ENCODE measurements at places on chromosomes 4 and X.

GRCh38 chr4:2891294-2891693 is 47.6 kb downstream of the ADD1 start:
- no peak for DNase-seq

DNA sequence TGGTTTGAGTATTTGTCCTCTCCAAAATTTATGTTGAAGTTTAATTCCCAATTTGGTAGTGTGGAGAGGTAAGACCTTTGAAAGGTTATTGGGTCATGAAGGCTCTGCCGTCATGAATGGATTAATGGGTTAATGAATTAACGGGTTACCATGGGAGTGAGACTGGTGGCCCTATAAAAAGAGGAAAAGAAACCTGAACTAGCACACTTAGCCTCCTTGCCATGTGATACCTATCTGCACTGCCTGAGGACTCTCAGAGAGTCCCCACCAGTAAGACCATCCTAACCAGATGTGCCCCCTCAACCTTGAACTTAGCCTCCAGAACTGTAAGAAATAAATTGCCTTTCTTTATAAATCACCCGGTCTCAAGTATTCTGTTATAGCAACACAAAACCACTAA is 39.3 kb downstream of the PAGE1 start:
- no peak for DNase-seq

GRCh38 chr4:10164877-10165283 is 48.3 kb upstream of the WDR1 start:
- DNase-seq, result peak; percentile 38

DNA sequence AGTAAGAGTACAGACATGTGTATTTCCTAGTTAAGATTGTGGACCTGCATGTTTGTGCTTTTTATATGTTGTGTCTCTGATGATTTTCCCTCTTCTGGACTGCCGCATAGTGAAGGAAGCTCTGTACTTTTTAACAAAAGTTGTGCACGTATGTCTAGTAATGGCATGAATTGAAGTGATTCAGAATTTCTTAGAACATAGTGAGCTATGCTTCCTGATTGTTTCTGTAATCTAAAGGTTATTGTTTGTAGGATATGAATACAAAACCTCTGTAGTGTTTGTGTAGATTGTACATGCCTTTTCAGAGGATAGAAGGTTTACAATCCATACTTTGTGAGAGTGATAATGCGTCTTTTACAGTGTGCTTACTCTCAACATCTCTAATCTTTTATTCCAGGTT is 37.0 kb upstream of the NUDT6 start:
- DNase-seq, result no peak

DNA sequence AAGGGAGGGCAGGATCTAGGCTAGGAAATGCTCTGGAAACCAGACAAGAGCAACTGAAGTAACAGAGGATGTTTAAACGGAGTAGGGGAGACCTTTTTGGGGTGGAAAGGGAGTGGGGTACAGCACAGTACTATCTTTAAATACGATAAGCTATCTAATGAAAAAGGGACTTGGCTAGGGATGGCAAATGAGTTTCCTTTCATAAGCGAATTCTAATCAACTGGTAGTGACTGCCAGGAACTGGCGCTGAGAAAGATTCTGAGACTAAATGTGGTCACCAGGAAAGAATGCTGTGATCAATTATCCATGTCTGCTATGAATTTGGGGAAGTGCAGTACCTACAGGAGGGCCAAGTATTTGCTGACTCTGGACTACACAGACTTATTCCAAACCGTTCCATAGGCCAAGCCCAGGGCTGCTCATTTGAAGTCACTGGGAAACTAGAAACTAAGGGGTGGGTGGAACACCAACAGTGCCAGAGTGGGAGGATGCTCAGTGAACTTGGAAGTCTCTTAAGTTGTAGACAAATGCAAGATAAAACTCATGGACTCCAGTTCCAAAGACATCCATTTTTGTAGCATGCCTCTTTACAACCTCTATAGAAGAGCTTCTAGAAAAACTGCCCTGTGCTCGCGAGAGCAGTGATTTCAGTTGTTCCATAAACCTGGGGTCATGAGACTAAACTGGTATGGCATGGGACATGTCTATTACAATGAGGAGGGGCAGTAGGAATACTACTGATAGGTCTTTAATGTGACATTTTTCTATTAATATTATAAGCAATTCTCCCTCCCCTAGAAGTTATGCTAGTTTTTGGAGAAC is 2.0 kb downstream of the TRAPPC2 start:
- DNase-seq, result no peak

DNA sequence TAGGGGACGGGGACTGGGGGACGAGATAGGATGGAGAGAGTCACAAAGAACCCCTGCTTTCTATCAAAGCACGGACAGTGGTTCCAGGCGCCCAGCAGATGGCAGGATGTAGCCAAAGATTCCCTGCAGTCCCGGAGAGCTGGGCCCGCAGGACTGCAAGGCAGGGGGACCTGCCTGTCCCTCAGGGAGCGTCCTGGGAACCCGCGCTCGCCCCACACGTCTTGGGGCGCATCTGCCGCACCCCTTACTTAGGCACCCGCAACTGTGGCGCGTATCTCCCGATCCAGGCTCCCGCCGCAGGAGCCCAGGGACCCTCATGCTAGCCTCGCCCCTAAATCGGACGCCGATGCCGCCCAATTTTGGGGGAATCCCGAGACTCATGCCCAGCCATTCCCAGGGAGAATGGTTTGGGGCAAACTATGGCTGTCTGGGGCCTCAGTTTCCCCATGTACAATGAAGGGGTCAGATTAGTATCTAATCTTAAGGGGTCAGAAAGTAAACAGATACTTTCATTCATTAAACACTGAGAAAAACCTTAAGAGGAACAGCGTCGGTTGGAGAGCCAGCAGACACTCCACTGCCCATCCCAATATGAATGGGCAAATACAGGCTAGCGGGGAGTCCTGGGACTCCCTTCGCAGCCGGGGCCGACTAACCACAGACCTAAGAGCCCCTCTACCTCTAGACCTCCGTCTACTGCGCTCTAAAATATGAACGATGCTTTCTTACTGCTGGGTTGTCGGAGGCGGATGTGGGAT is 581 bp upstream of the STK32B start:
- no peak for DNase-seq

GRCh38 chr4:119025420-119025819 is 110.2 kb upstream of the MYOZ2 start:
- DNase-seq, result no peak

GRCh38 chr4:7183161-7183560 is 9.2 kb upstream of the SORCS2 start:
- no peak for DNase-seq

- DNase-seq, result no peak
These were observed 3.1 kb downstream of the RBMXL3 start for GRCh38 chrX:115192244-115192700.

GRCh38 chr4:140071806-140072205 is 82.2 kb downstream of the MAML3 start:
- DNase-seq, result no peak

GRCh38 chrX:132533409-132533808 is 44.6 kb upstream of the MBNL3 start:
- DNase-seq, result no peak

DNA sequence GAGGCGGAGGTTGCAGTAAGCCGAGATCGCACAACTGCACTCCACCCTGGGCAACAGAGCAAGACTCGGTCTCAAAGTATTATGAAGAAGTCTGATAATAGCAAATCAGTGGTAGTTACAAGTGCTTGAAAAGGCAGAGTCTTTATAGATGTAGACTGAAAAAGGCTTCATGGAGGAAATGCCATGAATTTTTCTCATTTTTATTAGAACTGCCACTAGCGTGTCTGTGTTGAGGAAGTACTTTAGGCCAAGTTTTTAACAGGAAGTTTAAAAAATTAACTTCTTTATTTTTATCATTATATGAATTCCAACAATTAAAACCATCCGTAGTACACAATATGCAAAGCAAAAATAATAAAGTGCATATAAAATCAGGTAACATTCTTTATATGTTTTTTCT is 32.8 kb upstream of the IL13RA1 start:
- DNase-seq, result no peak

DNA sequence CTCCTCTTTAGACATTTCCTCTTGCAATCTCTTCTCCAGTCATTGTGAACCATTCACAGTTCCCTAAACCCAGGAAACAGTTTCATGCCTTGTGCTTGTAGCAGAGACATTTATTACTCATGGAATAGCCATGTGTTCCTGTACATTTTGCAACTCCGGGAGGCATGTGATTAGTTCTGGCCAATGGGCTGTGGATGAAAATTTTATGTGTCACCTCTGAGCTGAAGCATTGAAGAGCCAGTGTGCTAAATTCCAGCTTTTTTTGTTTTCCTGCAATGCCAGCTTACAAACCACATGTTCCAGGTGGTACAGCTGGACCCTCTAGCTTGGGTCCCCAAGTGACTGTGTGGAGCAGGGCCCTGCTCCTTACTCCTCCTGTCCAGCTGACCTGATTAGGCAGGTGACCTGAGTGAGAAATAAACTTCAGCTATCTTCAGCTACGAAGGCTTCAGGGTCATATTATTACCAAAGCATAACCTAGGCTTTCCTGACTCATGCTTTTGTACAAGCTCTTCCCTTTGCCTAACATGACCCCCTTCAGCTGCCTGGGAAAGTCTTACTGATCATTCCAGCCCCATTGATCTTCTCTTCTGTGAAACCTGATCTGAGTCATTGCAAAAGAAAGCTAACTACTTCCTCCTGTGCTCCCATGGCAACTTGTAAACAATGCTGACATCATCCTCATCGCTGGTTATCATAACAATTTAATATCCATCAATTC is 200.4 kb downstream of the PTTG2 start:
- DNase-seq, result no peak

DNA sequence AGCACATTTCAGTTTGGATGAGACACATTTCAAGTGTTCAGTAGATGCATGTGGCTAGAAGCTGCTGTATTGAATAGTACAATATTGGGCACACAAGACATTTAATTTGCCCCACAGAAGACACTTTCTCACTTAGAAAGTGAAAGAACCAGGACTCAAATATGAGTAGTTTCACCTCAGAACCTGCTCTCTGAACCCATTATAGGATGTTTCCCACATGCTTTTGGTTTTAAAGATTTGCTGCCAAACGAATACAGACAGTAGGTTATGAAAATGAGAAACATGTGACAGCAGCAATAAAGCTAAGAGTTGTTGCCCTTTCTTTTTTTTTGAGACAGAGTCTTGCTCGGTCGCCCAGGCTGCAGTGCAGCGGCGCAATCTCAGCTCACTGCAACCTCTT is 32.3 kb downstream of the C4orf54 start:
- no peak for DNase-seq

GRCh38 chr4:143381189-143382118 is 44.8 kb downstream of the GAB1 start:
- DNase-seq, result no peak

DNA sequence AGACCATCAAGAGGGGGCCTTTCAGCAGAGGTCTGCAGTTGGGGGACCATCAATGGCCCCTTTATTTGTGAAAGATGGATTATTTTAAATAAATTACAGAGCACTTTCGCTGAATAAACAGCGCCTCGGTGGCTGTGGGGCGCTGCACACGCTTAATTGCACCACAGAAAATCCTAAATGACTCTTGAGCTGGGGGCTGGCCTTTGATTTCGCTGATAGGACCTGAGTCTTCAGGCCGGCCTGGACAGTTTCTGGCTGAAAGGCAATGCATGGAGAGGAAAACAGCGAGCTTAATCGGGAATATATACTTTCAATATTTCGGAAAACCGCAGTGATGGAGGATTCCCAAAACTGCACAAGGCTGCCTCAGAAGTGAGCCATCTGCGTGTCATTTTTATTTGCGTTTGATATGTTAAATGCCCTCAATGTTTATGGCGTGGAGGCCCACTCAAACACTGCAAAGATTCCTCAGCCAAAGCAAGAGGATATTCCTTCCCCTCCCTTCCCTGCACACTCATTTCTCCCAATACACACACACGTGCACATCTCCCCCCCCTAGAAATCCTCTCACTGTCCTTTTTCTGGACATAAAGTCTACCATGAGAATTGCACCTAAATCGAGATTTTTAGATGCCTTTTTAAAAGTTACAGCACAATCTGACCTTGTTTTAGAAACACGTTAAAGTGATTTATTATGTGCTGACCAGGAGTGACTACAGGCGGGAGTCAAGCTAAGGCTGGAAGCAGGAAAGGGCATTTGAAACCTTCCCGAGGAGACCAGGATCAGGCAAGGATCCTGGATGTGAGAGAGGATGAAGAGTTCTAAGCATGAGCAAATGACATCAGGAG is 340.7 kb downstream of the RAB28 start:
- DNase-seq, result no peak
